ENCODE measurements at places on chromosomes 4 and X. TPM values are rescaled to one million over a fixed set of nuclear protein-coding genes. Genes with fewer than 3 reads are reported as not detected.

The APLN gene
- 1.1 TPM for total RNA-seq

GRCh38 chr4:168662297-168662984 lies 165.6 kb downstream of the PALLD start:
- ATAC-seq = no peak

The FGA gene
- total RNA-seq = not detected

DNA sequence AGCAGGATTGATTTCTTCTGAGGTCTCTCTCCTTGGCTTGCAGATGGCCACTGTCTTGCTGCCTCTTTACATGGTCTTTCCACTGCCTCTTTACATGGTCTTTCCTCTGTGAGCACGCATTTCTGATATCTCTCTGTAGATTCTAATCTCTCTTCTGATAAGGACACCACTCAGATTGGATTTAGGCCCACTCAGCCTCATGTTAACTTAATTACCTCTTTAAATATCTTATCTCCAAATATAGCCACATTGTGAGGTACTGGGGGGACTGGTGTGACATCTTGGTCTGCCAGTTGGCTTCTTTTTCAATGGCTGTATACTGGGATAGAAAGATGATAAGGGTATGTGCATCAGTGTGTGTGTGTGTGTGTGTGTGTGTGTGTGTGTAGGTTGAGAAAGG lies 153.7 kb downstream of the AWAT2 start:
- no peak for ATAC-seq

DNA sequence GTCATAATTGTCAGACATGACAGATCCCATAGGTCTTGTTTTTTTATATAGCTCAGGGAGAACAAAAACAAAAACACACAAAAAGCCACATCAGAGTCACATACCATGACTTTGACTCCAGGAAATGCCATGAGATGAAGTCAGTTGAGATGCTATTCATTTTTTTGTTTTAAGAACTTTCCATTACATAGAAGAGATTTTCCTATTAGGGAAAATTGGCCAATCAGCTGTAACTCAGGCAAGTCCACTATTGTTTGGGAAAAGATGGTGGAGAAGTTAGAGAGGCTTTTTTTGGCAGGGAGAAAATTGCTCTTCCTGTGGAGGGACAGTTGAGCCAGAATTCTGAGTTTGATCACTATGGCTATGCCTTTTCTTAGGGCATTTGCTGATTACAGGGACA lies 72.6 kb downstream of the SMARCA5 start:
- no peak for ATAC-seq

- ATAC-seq = no peak
Measured at GRCh38 chr4:77025643-77026321, 50.0 kb downstream of the CCNI start.

The RFC1 gene
- total RNA-seq = 37.1 TPM

- ATAC-seq = no peak
Measured at GRCh38 chr4:48420144-48420543, 63.0 kb upstream of the SLC10A4 start.

GRCh38 chr4:55157559-55158277 lies 32.3 kb upstream of the KDR start:
- ATAC-seq = no peak

Measured in gastroesophageal sphincter (tissue), 4 donors.